Large intestine (tissue), 12 donors: ENCODE measurements at places on chromosomes 3 and 15.

- no peak overlapping the region for H3K4me3 ChIP-seq
- DNase-seq = peak; percentile 92
- H3K27ac ChIP-seq = peak overlapping the region; percentile 94
- no peaks in the 10 kb centered on the region for H3K27me3 ChIP-seq
- H3K4me1 ChIP-seq = peaks cover 39% of the 10 kb centered on the region
- peaks cover 4% of the 10 kb centered on the region for H3K36me3 ChIP-seq
These were observed 28.4 kb downstream of the CRTC3 start for GRCh38 chr15:90558171-90558573.

DNA sequence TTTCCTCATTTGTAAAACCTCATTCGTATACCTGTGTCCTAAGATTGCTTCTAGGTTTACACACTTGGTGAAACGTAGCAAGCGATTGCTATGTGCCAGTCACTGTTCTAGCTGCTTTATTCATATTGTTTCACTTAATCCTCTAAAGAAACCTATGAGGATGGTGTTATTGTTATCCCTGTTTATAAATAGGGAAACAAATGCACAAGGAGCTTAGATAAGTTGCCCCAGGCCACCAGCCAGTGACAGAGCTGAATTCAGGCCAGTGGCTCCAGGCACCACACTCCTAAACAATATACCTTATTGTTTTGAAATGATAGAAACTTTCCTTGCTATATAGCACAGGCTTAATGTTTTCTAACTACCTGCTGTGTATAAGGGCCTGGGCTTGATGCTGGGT is 44.0 kb downstream of the LPP start:
- no peak for DNase-seq
- no peaks in the 10 kb centered on the region for H3K27me3 ChIP-seq

GRCh38 chr15:51403072-51403878 is 61.8 kb downstream of the GLDN start:
- DNase-seq = no peak
- H3K36me3 ChIP-seq = no peaks in the 10 kb centered on the region
- H3K27ac ChIP-seq = no peak overlapping the region
- H3K4me3 ChIP-seq = no peak overlapping the region
- H3K27me3 ChIP-seq = peaks cover 21% of the 10 kb centered on the region
- H3K4me1 ChIP-seq = no peaks in the 10 kb centered on the region

GRCh38 chr3:87924485-87924884 is 134.3 kb downstream of the CGGBP1 start:
- no peaks in the 10 kb centered on the region for H3K36me3 ChIP-seq
- no peak overlapping the region for H3K4me3 ChIP-seq
- H3K27ac ChIP-seq = no peak overlapping the region
- DNase-seq = no peak

DNA sequence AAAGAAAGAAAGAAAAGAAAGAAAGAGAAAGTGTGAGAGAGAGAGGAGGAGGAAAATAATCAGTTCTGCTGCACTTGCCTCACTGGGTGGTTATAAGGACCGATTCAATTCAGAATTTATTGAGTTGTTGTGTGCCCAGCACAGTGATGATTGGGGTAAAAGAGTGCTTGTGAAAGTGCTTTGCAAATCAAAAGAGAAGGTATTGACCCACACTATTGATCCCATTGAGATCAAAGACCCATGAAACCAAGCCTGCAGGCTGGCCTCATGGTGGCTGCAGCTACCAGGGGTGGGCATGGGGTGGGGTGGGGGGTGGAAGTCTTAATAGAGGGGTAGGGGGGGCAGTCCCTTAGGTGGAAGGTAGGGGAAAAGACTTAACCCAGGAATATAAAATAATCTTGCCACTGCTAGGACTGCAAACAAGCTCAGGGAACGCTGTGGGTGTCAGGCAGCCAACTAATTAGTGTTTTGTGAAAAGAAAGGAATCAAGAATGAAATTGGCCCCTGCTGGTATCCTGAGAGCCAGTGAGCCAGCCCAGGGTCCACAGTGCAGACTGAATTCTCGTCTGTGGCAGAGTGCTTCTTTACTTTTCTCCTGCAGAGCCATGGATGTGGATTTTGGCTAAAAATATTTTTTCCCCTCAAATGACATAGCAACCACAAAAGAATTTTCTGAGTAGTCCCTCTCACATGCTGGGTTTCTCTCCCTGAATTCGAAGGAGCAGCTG is 34.2 kb downstream of the CLEC3B start:
- DNase-seq = no peak
- H3K4me3 ChIP-seq = no peak overlapping the region
- H3K27ac ChIP-seq = no peak overlapping the region

- H3K4me1 ChIP-seq = peaks cover 11% of the 10 kb centered on the region
- H3K36me3 ChIP-seq = no peaks in the 10 kb centered on the region
- H3K27ac ChIP-seq = peak overlapping the region; percentile 67
These were observed 50.0 kb upstream of the TBC1D23 start for GRCh38 chr3:100210772-100211135.

- no peak overlapping the region for H3K27ac ChIP-seq
- no peaks in the 10 kb centered on the region for H3K36me3 ChIP-seq
- H3K4me1 ChIP-seq = no peaks in the 10 kb centered on the region
- no peak overlapping the region for H3K4me3 ChIP-seq
These were observed 55.8 kb downstream of the POLR2M start for GRCh38 chr15:57762302-57762701.

DNA sequence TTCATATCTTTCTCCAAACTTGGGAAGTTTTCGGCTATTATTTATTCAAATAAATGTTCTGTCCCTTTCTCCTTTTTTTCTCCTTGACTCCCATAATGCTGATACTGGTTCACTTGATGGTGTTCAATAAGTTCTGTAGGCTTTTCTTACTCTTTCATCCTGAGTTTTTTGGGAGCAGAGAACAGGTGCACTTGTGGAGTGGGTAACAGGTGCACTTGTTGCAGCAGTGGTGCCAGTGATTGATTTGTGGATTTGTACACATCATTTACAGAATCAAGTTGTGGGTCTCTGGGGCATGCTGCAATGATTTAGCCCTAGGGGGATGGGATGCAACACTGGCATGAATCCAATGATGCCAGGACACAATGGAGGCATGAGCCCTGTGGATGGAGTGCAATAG is 14.8 kb upstream of the OR5H1 start:
- H3K36me3 ChIP-seq = no peaks in the 10 kb centered on the region
- no peaks in the 10 kb centered on the region for H3K27me3 ChIP-seq
- H3K27ac ChIP-seq = no peak overlapping the region
- no peak overlapping the region for H3K4me3 ChIP-seq
- DNase-seq = no peak
